ENCODE measurements at places on chromosomes 5 and 9. TPM values are rescaled to one million over a fixed set of nuclear protein-coding genes. Genes with fewer than 3 reads are reported as not detected.

- H3K4me1 ChIP-seq: peaks cover 24% of the 10 kb centered on the region
- no peak overlapping the region for H3K4me3 ChIP-seq
- no peaks in the 10 kb centered on the region for H3K36me3 ChIP-seq
- no peak for DNase-seq
Observed at GRCh38 chr5:108079753-108080152, 302.1 kb downstream of the FBXL17 start.

The SPINK7 gene
- not detected for total RNA-seq

- peak; percentile 80 for DNase-seq
- H3K27me3 ChIP-seq: no peaks in the 10 kb centered on the region
- H3K4me1 ChIP-seq: peaks cover 6% of the 10 kb centered on the region
- no peak overlapping the region for H3K27ac ChIP-seq
Observed at GRCh38 chr5:157761690-157762621, 18.4 kb downstream of the LSM11 start.

DNA sequence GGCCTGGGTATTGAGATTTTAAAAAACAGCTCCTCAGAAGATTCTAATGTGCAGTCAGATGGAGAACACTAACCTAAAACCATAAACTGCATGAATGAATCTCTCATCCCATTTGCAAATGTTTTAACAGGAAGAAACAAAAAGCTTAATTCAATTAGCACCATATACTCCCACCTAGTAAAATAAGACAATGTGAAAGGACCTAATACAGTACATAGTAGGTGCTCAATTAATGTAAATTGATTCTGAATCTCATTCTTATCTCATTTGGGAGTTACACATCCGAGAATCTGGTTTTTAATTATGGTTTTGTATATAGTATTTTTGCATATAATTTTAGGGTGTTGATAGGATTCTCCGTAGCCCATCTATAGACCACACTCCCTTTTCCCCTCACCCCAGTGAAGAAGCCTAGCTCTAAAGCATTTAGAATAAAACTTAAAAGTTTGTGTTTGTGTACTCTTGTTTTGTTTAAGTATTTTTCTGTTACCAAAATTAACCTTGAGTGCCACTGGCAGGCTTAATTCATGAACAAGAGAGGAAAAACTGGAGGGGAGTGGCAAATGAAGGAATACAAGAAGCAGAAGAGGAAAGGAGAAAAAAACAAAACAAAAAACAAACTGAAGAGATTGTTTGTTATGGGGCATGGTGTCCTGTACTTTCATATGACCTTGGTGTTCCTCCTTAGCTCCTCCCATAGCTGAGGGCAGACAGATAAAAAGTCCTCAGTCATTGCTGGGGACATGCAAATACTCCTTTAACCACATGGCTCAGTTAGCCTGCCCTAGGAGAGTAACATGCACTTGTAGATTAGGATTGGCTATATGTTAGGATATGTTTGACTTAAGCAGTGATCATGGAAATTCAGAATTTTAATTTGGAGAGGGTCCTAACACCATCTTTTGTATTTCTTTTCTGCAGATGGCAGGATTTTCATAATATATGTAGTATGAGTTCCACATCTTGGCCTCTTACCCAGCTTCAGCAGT, 1.2 kb downstream of the RNF14 start:
- no peak for DNase-seq
- H3K36me3 ChIP-seq: peaks cover 5% of the 10 kb centered on the region
- H3K27ac ChIP-seq: peak overlapping the region; percentile 85
- H3K4me1 ChIP-seq: peaks cover 6% of the 10 kb centered on the region
- H3K27me3 ChIP-seq: no peaks in the 10 kb centered on the region
- peak overlapping the region; percentile 83 for H3K4me3 ChIP-seq

GRCh38 chr9:99368341-99369326, 146.6 kb downstream of the SEC61B start:
- H3K27me3 ChIP-seq: no peaks in the 10 kb centered on the region
- no peak overlapping the region for H3K27ac ChIP-seq

The TUSC1 gene
- total RNA-seq: 3.2 TPM

The PCDHB6 gene
- total RNA-seq: 1.5 TPM

DNA sequence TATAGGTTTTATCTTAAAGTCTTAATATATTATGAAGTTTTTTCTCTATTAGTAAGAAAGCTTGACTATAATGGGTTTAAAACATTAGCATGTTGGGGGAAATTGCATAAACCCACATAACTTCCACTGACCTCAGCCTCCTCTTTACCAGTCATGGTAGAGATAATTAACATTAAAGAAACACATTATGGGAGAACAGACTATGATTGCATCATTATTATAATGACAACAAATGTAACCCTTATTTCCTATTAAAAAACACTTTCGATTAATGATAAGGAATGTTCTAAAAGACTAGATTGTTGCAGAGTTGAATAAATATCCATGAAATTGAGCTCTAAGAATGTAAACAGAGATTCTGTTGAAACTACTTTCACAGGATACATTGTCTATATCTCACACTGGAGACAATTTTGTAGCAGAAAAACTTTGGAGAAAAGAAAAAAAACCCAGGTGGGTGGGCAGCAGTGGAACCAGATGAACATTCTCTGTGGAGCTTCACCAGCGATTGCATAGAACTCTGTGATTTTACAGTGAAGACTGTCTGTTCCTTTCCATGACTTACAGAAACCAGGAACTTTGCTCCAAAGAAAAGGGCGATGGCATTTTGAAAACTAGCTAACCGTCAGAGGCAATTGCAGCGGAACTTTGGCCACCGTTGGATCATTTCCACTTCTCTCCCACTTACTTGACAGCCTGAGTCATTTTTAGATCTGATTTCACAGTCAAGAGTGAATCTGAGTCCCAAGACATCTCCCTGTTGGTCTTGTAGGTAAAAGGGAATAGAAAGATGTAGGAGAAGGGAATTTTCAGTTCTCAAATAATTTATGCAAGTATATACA, 21.0 kb upstream of the ERAP2 start:
- no peaks in the 10 kb centered on the region for H3K27me3 ChIP-seq
- H3K4me1 ChIP-seq: peaks cover 9% of the 10 kb centered on the region
- DNase-seq: no peak
- no peaks in the 10 kb centered on the region for H3K36me3 ChIP-seq
- no peak overlapping the region for H3K4me3 ChIP-seq
- no peak overlapping the region for H3K27ac ChIP-seq

- no peak for DNase-seq
- H3K4me3 ChIP-seq: no peak overlapping the region
- peaks cover 30% of the 10 kb centered on the region for H3K4me1 ChIP-seq
- no peaks in the 10 kb centered on the region for H3K36me3 ChIP-seq
- H3K27ac ChIP-seq: no peak overlapping the region
Observed at GRCh38 chr5:28398185-28398584, 1359.8 kb upstream of the CDH9 start.

- H3K27me3 ChIP-seq: no peaks in the 10 kb centered on the region
- peaks cover 7% of the 10 kb centered on the region for H3K4me1 ChIP-seq
- DNase-seq: no peak
- H3K36me3 ChIP-seq: no peaks in the 10 kb centered on the region
- H3K4me3 ChIP-seq: no peak overlapping the region
Observed at GRCh38 chr5:141597814-141598213, 21.0 kb downstream of the DIAPH1 start.

The FBP1 gene
- 0.31 TPM for total RNA-seq

GRCh38 chr9:31996331-31996730, 388.1 kb upstream of the ACO1 start:
- H3K36me3 ChIP-seq: no peaks in the 10 kb centered on the region
- DNase-seq: peak; percentile 18
- no peaks in the 10 kb centered on the region for H3K27me3 ChIP-seq
- H3K27ac ChIP-seq: no peak overlapping the region

The ASPN gene
- total RNA-seq: not detected

DNA sequence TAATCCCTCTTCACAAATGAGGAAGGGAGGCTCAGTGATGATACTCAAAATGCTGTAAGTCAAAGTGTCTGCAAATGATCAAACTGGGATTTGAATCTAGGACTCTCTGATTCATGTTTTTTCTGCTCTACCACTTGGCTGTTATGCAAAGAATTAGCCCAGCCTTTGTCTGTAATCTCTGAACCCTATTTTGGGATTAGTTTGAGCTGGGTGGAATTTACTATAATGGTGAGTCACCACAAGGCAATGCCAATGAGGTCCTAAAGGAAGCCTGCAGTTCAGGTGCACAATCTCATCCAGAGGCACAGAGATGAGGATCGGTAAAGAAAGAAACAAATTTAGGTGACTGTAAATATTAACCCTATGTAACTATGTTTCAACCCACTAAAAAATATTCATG, 29.2 kb downstream of the RFK start:
- no peak overlapping the region for H3K27ac ChIP-seq
- no peak overlapping the region for H3K4me3 ChIP-seq
- peak; percentile 32 for DNase-seq
- H3K27me3 ChIP-seq: no peaks in the 10 kb centered on the region

DNA sequence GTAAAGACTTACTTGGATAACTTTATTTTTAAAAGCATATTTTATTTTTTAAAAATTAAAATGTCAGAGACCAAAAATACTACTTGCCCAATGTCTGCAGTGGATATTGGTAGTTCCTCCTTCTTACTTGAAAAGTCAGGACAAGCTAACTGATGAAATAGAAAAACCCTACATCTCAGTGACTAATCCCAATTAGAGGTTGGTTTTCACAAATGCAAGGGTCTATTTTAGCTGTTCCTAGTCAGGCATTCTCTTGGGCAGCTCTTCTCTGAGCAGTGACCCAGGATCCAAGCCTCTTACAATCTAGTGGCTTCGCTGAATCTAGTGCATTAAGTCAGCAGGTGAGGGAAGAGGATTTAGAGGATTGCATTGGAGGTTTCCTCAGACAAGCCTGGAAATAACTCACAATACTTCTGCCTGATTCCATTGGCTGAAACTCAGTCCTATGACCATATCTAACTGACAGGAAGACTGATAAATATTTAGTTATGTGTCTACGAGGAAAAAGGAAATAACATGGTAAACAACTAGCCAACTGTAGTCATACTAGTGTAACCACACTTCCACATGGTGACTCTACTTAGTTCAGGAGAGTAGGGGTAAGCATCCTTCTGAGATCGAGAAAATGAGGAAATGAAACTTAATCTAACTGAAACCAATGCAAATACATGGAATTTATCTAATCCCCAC, 34.2 kb upstream of the MIER3 start:
- no peaks in the 10 kb centered on the region for H3K27me3 ChIP-seq
- no peaks in the 10 kb centered on the region for H3K36me3 ChIP-seq
- no peaks in the 10 kb centered on the region for H3K4me1 ChIP-seq
- no peak overlapping the region for H3K4me3 ChIP-seq
- no peak overlapping the region for H3K27ac ChIP-seq

DNA sequence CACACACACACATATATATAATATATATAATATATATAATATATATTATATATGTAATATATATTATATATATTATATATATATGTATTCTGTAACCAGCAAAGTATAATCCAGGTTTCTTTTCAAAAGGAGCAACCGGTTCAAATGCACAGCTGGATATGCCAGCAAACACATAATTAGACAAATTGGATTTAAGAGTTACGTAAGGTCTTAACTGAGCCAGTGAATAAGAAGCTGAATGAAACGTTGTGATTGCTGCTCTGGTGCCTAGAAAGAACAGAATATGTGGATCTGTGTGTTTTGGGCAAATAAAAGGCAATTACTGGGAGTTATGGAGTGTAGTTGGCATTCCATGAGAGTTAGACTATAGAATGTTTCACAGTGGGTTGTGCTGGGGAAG, 178.1 kb downstream of the SLF1 start:
- no peaks in the 10 kb centered on the region for H3K27me3 ChIP-seq
- no peak overlapping the region for H3K27ac ChIP-seq
- peak; percentile 18 for DNase-seq
- H3K4me3 ChIP-seq: no peak overlapping the region
- H3K4me1 ChIP-seq: peaks cover 12% of the 10 kb centered on the region

DNA sequence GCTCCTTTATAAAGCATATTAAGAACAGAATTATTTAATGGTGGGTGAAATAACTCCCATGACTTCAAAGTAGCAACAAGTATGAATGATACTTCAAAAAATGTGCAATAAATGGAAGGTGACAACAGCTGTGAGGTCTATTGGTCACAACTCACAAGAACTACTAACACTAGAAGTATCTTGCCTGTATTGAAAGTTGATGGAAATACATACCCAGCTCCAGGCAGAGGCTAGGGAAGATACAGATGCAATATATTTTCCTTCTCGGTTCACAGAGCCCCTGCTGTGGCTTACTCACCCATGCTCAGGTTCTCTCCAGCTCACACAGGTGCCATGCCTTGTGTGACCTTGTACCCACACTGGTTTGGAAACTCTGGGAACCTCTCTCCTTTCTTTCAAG, 133.8 kb downstream of the LIFR start:
- H3K27ac ChIP-seq: no peak overlapping the region
- no peaks in the 10 kb centered on the region for H3K4me1 ChIP-seq
- DNase-seq: no peak
- H3K4me3 ChIP-seq: no peak overlapping the region
- no peaks in the 10 kb centered on the region for H3K36me3 ChIP-seq

- H3K27me3 ChIP-seq: no peaks in the 10 kb centered on the region
- no peaks in the 10 kb centered on the region for H3K4me1 ChIP-seq
- no peaks in the 10 kb centered on the region for H3K36me3 ChIP-seq
- DNase-seq: no peak
Observed at GRCh38 chr9:77475641-77476473, 172.3 kb downstream of the GNA14 start.

DNA sequence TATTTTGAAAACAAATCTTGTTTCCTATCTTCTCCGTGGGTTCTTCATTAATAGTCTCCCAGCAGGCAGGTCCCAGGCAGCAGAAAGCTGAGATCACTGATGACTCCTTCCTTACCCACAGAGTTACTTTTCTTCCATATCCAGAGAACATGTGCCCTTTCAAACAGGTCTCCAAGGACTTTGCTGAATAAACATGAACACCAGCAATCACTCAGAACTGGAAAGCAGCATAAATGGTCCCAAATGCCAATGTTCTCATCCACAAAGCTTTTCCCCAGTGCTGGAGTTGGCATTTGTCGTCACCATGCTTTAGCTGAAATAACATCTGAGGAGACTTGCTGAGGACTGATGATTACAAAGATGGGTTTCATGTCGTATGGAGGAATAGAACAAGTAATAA, 134.0 kb downstream of the YIPF5 start:
- H3K27ac ChIP-seq: no peak overlapping the region
- H3K27me3 ChIP-seq: no peaks in the 10 kb centered on the region
- no peak overlapping the region for H3K4me3 ChIP-seq
- H3K36me3 ChIP-seq: no peaks in the 10 kb centered on the region
- DNase-seq: no peak
- H3K4me1 ChIP-seq: no peaks in the 10 kb centered on the region

GRCh38 chr5:12625667-12626263, 721.5 kb upstream of the CTNND2 start:
- no peak overlapping the region for H3K27ac ChIP-seq
- H3K4me1 ChIP-seq: no peaks in the 10 kb centered on the region

Measured in neural progenitor cell (in vitro differentiated cells).